HCEC 1CT (cell line): ENCODE measurements at places on chromosomes 3 and 15.

- DNase-seq, result no peak
These were observed 69.6 kb upstream of the STRIT1 start for GRCh38 chr3:155362808-155363689.

DNA sequence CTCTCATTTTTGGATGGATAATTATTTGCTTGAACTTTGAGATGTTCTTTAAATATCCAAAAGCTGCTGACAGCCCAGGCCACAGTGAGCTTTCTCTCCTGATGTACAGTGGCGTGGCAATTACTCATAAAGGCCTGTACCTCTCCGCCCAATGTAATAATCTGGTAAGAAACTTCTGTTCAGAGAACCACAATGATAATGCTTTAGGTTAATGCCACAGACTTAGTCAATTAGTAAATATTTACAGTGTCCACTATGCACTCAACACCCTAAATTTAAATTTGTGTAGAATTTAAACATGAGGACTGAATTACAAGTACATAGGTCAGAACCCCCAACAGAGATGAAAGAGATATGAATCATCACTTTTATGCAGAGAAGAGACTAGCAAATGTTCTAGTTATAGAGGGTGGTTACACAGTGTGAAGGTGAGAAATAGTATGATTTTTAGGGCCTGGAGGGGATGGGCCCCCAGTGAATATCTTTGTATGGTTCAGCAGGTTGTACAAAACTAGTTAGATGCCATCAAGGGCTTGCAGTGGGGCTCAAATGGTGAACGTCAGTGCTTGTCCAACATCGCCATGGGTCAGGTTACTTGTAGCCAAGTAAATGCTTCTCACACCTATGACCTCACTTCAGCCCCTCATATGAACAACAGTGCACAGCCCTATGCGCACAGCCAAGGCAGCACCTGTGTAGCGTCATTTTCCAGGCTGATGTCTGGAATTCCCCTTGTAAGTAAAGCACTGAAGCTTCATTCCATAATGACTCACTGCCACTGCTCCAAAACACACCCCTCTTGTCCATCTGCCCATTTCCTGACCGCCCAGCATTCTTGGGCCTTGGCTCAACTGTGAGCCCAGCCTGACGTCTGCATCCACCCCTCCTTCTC, 13.3 kb downstream of the ABHD2 start:
- DNase-seq, result peak; percentile 98

- no peak for DNase-seq
These were observed 136.9 kb downstream of the THSD4 start for GRCh38 chr15:71252044-71252739.

DNA sequence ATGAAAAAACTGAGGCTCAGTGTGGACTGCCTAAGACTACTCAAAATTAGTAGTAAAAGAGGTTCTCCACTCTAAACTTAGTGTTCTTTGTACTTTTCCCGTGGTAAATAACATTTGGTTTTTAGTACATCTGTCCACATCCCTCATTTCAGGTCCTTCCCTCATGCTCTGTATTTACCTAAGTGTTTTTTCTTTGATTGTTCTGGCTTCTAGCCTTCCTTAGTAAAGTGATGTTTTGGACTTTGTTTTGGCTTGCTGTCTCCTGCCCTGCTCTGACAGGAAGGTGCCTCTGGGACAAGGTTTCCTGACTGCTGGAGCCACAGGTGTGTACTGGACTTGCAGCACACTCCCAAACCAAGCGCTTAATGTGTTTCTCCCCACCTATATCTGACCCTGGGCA, 29.9 kb upstream of the ALDH1A2 start:
- DNase-seq, result no peak

DNA sequence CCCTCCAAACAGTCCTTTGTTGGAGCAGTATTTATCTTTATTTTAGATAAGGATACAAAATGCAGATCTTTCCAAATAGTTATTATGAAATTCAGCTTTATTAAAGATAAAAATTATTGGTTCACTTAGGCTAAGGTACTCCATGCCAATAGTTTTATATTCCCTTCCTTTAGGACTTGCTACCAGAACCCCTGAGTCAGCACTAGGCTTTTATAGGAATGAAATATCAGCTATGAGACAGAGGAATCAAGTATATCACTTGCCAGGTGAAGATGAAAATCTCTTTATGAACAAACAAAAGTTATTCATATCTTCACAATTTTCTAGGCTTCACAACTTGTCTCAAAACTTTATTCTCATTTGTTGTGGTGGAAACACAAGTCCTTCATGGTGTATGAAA, 221.5 kb downstream of the POLQ start:
- DNase-seq, result no peak
